ENCODE measurements at places on chromosomes 1 and 21. TPM values are rescaled to one million over a fixed set of nuclear protein-coding genes. Genes with fewer than 3 reads are reported as not detected.

- no peaks in the 10 kb centered on the region for H3K36me3 ChIP-seq
- H3K27me3 ChIP-seq: peaks cover 33% of the 10 kb centered on the region
- H3K4me1 ChIP-seq: no peaks in the 10 kb centered on the region
- DNase-seq: peak; percentile 9
- H3K4me3 ChIP-seq: no peak overlapping the region
Measured at GRCh38 chr1:17919525-17920439, 164.6 kb downstream of the ACTL8 start.

The CLEC20A gene
- not detected for total RNA-seq

The OLIG2 gene
- total RNA-seq: not detected

DNA sequence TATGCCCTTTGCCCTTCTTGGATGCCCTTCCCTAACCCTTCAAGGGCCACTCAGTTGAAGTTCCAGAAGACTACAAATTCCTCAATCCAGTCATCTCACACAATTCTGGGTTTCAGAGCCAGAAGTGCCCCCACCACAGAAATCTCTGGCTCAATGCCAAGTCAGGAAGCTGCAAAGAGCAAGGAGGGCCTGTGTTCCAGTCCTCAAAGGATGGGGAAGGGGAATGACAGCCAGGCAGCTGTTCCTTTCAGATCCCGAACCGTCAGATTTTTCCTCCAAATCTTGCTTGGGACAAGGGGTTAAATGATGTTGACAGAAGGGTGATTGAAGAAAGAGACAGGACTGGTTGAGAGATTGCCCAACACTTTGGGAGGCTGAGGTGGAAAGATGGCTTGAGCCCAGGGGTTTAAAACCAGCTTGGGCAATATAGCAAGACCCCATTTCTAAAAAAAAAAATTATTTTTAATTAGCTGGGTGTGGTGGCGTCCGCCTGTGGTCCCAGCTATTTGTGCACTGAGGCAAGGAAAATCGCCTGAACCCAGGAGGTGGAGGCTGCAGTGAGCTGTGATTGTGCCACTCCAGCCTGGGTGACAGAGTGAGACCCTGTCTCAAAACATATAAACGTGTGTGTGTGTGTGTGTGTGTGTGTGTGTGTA, 716 bp upstream of the HPDL start:
- H3K4me1 ChIP-seq: peaks cover 16% of the 10 kb centered on the region
- H3K27me3 ChIP-seq: no peaks in the 10 kb centered on the region
- DNase-seq: no peak
- H3K4me3 ChIP-seq: peak overlapping the region; percentile 76

GRCh38 chr21:39863111-39863510, 4.1 kb upstream of the PCP4 start:
- H3K27ac ChIP-seq: no peak overlapping the region
- no peaks in the 10 kb centered on the region for H3K4me1 ChIP-seq
- H3K27me3 ChIP-seq: no peaks in the 10 kb centered on the region
- no peaks in the 10 kb centered on the region for H3K36me3 ChIP-seq
- H3K4me3 ChIP-seq: no peak overlapping the region
- DNase-seq: no peak

DNA sequence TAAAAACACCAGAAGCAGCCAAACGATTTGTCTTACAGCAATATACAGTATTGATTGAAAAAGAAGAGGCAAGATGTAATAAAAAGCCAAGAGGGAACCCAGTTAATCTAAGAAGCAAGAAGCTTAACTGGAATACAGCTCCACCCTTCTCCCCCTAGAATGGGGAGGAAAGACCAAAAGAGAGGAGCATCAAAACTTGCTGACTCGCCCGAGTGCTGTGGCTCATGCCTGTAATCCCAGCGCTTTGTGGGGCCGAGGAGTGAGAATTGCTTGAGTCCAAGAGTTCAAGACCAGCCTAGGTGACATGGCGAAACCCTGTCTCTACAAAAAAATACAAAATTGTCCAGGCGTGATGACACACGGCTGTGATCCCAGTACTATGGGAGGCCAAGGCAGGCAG, 32.2 kb downstream of the BRWD1 start:
- H3K36me3 ChIP-seq: peaks cover 14% of the 10 kb centered on the region
- peaks cover 7% of the 10 kb centered on the region for H3K4me1 ChIP-seq
- H3K4me3 ChIP-seq: no peak overlapping the region
- H3K27ac ChIP-seq: no peak overlapping the region
- H3K27me3 ChIP-seq: no peaks in the 10 kb centered on the region

The B4GALT3 gene
- 46.3 TPM for total RNA-seq

- peaks cover 10% of the 10 kb centered on the region for H3K36me3 ChIP-seq
- H3K4me1 ChIP-seq: peaks cover 10% of the 10 kb centered on the region
- H3K27me3 ChIP-seq: peaks cover 9% of the 10 kb centered on the region
Measured at GRCh38 chr21:38761531-38761930, 44.2 kb upstream of the ETS2 start.

- no peaks in the 10 kb centered on the region for H3K4me1 ChIP-seq
- H3K36me3 ChIP-seq: no peaks in the 10 kb centered on the region
- no peak overlapping the region for H3K4me3 ChIP-seq
- no peak overlapping the region for H3K27ac ChIP-seq
Measured at GRCh38 chr1:106536741-106537140, 519.7 kb upstream of the PRMT6 start.

DNA sequence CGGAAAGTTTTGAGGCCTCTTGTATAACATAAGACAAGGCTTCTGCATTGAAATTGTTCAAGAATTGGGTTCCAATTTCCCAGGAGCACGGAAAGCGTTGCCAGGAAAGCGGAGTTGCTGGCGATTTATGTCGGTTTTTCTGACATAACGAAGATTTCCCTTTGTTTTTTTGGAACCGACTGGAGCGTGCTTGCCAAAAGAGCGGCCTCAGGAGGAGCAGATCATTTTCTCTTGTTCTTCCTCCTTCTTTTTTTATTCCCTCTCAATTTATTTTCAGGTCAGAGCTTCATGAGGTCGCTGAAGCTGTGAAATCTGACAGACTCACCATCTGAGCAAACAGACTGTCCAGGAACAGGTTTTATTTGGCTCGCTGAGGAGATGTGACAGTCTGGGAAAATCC, 275.5 kb downstream of the CAMTA1 start:
- H3K27me3 ChIP-seq: peaks cover 3% of the 10 kb centered on the region
- H3K4me3 ChIP-seq: no peak overlapping the region
- H3K36me3 ChIP-seq: no peaks in the 10 kb centered on the region
- H3K4me1 ChIP-seq: no peaks in the 10 kb centered on the region
- H3K27ac ChIP-seq: no peak overlapping the region

The SIM2 gene
- total RNA-seq: 2.2 TPM

The NFASC gene
- total RNA-seq: 0.24 TPM

- H3K27ac ChIP-seq: no peak overlapping the region
- H3K4me3 ChIP-seq: no peak overlapping the region
- peak; percentile 33 for DNase-seq
- peaks cover 1% of the 10 kb centered on the region for H3K27me3 ChIP-seq
- peaks cover 11% of the 10 kb centered on the region for H3K4me1 ChIP-seq
- H3K36me3 ChIP-seq: no peaks in the 10 kb centered on the region
Measured at GRCh38 chr1:117339866-117340700, 27.2 kb upstream of the MAN1A2 start.

DNA sequence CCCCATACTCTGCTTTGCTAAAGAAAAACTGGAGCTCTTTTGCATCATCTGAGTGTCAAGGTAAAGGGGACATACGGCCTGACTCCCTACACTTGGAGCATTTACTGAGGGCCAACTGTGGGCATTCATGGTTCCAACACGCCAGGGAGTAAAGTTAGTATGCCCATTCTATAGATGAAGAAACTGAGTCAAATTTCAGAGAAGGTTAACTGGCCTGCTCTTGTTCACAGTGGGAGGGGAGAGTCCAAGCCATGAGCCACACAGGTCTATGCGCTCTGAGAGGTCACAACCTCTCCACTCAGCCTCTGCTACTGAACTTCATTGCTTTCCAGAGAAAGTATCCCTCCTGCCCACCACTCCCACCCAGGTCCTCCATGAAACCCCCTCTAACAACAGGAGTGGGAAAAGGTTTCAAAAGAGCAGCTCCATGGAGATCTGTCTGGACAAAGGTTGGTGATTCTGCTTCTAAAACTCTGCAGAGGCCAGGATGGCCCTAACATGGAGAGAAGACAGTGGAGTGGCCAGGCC, 6.8 kb upstream of the KCNN3 start:
- no peak for DNase-seq
- peaks cover 14% of the 10 kb centered on the region for H3K4me1 ChIP-seq
- peaks cover 3% of the 10 kb centered on the region for H3K27me3 ChIP-seq
- no peak overlapping the region for H3K4me3 ChIP-seq
- no peaks in the 10 kb centered on the region for H3K36me3 ChIP-seq

DNA sequence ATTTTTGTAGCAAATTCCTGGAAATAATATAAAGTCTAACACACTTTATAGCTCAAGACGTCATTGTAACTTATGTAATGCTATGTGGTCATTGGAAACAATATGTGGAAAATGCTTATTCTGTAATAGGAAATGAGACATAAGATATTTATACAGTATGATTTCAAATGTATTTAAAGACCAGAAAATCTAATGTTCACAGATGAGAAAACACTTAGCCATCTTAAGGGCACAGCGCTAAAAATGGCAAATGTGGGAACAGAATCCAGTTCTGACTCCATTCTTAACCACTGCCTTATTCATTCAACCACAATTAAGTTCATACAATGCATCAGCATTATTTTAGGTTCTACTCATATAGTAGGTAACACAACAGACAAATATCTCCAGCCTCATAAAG, 12.5 kb downstream of the CSDE1 start:
- peaks cover 79% of the 10 kb centered on the region for H3K4me1 ChIP-seq
- H3K36me3 ChIP-seq: peaks cover 57% of the 10 kb centered on the region
- H3K27me3 ChIP-seq: no peaks in the 10 kb centered on the region
- no peak overlapping the region for H3K4me3 ChIP-seq
- H3K27ac ChIP-seq: peak overlapping the region; percentile 64

DNA sequence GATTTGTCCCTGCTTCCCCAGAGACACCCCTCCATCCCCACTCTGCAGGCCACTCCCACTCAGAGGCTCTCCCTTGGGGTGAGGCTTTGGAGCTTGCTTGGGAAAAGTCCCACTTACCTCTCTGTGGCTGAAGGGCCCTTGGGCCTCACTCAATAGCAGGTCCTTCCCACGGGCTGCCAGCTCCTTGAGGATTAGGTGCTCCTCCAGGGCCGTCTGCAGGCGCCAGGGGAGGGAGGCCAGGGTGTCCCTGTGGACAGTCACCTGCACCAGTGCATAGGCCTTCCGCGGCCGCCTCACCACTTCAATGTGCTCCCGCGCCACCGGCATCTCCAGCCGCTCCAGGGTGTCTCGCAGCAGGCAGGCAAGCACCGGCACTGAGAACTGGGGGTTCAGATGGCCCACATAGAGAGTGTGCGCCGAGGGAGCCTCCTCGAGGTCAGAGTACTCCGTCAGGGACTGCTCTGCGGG, 1.4 kb downstream of the SLFNL1 start:
- H3K27ac ChIP-seq: no peak overlapping the region
- no peak overlapping the region for H3K4me3 ChIP-seq
- peaks cover 8% of the 10 kb centered on the region for H3K36me3 ChIP-seq

- H3K4me3 ChIP-seq: peak overlapping the region; percentile 74
- no peaks in the 10 kb centered on the region for H3K27me3 ChIP-seq
- H3K4me1 ChIP-seq: peaks cover 44% of the 10 kb centered on the region
Measured at GRCh38 chr1:27601771-27602461, 2.0 kb downstream of the AHDC1 start.

DNA sequence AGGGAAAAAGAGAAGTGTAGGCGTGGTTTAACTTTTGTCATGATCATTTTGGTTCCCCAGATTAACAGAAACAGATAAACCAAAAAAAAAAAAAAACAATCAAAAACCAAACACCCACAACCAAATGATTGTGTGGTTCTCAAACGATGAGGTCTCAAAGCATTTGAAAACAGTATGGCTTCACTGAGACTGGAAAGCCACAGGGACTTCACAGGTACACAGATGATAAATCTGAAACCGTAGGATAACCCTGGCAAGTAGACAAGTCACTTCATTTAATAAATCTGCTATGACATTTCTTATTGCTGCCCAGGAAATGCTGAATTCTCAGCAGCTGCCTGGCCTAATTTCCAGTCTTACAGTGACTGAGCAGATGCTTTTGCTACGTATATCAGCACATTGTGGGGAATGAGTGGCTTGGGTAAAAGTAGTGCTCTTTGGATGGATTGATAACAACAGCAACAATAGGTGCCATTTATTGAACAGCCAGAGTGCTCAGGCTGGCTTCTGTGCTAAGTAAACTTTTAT, 6.1 kb downstream of the ST6GALNAC3 start:
- no peaks in the 10 kb centered on the region for H3K36me3 ChIP-seq
- H3K4me3 ChIP-seq: no peak overlapping the region
- no peak overlapping the region for H3K27ac ChIP-seq

DNA sequence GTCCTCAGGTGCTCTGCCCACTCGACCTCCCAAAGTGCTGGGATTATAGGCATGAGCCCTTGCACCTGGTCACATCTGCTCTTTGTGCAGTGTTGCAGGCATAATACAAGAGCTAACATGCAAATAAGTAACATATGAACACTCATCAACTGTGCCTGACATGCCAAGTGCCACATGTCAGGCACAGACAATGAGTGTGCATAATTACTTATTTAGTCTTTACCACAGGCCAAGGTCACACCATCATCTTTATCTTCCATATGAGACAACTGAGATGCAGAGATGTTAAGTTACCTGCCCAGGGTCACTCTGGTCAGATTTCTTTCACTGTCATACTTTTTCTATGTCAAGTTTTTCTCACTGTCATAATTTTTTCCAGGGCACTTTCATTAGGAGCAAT, 126.1 kb downstream of the PPIAL4G start:
- H3K27ac ChIP-seq: no peak overlapping the region
- H3K4me3 ChIP-seq: no peak overlapping the region
- H3K4me1 ChIP-seq: peaks cover 12% of the 10 kb centered on the region
- H3K27me3 ChIP-seq: peaks cover 28% of the 10 kb centered on the region

DNA sequence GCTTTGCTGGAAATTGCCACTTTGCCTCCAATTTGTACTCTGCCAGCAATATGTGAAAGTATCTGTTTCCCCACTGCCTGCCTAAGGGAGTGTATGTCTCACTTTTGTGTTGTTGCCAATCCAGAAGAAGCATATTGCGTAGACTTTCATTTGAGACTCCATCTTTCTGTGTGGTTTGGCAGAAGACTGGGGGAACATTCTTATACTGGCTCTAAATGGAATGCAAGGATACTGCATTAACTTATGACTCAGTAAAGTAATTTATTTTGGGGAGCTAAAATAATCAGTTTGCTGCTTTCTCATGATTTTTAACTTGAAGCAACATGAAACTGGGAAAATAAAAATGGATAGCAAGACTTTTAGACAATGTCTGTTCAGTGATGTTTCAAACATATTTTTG, 107.7 kb upstream of the TMPRSS2 start:
- peaks cover 24% of the 10 kb centered on the region for H3K27me3 ChIP-seq
- DNase-seq: no peak
- H3K36me3 ChIP-seq: no peaks in the 10 kb centered on the region
- H3K4me3 ChIP-seq: no peak overlapping the region
- no peaks in the 10 kb centered on the region for H3K4me1 ChIP-seq

- no peak for DNase-seq
- H3K4me1 ChIP-seq: no peaks in the 10 kb centered on the region
- no peak overlapping the region for H3K4me3 ChIP-seq
Measured at GRCh38 chr1:246735735-246736134, 11.5 kb downstream of the SCCPDH start.

The TNFRSF8 gene
- total RNA-seq: 31.1 TPM
